ENCODE measurements at places on chromosomes 7 and 10.

DNA sequence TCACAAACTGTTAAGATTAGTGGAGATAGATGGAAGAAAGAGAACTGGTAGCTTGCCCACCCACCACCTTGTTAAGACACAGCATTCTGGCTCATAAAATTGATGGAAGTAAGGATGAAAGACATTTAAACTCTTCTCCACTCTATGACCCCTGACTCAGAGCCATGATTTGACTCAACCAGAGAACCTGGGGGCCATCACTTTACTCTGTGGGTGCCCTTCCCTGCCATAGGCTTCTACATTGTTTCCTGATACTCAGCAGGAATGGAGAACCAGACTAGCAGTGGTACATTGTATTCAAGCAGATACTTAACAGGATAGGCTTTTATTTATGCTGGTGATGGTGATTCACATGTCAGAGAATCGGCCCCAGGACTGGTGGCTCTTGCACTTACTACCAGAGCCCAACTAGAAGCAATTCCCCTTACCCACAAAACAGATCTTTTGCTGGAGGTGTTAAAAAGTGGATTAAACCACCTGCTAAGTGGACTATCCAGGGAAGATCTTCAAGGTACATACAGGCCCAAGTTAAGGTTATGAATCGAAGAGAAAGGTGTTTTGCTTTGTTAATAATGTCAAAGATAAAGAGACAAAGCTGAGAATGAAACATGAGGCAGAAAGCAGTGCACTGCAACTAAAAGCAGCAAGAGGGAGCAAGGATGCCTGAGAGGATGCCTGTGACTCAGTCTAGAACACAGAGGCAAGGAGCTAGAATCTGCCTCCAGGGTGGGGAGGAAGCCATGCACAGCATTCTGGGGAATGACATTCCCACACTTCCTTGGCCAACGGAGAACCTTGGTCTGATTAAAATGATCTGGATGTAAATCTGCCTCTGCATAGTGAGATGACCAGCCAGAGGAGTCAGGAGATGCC lies 36.0 kb upstream of the GLI3 start:
- DNase-seq, result no peak

DNA sequence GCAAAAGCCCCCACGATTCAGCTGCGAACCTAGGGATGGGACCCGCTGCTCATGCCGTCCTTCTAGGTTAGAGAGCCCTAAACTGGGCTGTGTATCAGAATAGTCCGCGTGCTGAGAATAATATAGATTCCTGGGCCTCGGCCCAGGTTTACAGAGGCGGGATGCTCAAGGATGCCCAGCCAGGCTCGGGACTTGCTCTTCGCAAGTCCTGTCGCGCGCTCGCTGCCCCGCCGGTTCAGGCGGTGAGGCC lies 266 bp upstream of the STMP1 start:
- no peak for DNase-seq

- no peak for DNase-seq
Measured at GRCh38 chr10:107666214-107666613, 501.7 kb upstream of the SORCS1 start.

DNA sequence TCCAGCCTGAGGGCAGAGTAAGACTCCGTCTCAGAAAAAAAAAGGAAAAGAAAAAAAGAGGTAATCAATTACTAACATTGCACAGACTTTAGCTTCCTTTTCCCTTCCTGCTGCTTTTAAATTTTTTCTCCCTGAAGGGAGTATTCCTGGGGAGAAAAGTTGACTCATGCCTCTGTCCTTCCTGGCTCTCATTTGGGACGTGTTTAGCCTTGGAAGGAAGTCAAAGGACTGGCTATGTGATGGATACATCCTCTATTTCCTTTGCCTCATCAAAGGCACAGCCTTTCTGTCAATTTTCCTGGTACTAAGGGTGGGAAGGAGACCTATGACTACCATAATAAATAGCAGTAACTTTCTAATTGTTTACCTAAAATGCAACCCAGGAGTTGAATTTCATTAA lies 77.6 kb downstream of the ITGA8 start:
- DNase-seq, result no peak

DNA sequence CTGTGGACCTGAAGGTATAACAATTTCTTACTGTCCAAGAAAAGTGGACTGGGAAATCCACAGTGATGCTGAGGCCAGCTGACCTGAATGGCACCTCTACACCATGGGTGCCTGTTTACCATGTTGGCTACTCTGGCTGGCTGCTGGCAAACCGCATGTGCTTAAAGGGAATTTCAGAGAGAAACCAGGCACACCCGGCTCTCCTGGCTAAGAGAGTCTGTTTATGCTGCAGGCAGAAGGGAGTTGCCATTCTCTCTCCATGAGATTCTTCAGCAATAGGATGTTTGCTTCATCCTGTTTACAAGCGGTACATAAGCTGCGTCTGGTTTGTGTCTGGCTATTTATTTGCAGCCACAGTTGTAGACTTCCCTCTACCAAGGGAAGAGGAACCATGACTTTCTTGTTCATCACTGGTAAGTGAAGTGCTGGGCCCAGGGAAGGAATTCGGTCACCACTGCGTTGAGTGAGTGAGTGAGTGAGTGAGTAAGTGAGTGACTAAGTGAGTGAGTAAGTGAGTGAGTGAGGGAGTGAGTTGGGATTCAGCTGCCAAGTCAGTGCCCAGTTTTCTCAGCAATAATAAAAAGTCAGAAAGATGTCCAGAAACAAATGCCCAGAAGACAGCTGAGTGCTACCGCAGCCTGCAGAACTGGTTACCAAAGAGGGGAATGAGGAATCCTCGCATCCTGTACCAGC lies 90.4 kb downstream of the COBL start:
- DNase-seq, result no peak

DNA sequence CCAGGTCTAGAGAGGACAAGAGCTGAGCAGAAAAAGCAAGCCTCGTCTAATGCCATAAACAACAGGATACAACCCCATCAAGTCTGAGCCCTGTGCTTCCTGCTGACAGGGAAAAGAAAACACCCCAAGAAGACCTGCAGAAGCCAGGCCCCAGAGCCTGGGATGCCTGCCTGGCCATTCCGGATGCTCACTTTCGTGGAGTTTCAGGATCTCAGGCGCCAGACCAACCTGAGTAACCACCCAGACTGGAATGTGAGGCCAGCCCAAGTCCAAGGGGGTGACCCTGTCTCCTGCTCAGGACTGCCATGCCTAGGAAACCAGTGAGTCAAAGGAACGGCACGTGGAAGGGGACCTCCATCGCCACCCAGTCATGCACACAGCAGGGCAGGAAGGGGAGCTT lies 74.3 kb downstream of the PLXNA4 start:
- DNase-seq, result no peak

- DNase-seq, result no peak
Measured at GRCh38 chr7:45435846-45436245, 138.3 kb upstream of the ADCY1 start.

All from GM10248 (cell line).